ENCODE measurements at places on chromosomes 4 and X.

DNA sequence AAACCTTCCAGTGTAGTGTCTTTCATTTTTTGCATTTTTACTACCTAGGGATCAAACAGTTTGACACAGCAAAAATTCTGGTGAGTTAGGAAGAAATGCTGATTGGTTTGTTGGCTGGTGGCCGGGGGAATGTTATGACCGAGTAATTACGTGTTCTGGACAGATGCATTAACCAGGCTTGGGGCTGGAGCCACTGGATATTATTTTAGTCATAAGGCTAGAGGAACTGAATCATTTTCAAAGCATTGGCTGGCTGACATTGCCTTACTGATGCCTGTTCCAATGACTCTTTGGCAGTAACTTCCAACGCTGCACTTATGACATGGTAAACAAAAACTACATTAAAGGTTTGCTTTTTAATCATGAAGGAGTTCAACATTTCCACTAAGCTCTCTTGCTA lies 84.6 kb downstream of the FBXO8 start:
- DNase-seq: peak; percentile 39

DNA sequence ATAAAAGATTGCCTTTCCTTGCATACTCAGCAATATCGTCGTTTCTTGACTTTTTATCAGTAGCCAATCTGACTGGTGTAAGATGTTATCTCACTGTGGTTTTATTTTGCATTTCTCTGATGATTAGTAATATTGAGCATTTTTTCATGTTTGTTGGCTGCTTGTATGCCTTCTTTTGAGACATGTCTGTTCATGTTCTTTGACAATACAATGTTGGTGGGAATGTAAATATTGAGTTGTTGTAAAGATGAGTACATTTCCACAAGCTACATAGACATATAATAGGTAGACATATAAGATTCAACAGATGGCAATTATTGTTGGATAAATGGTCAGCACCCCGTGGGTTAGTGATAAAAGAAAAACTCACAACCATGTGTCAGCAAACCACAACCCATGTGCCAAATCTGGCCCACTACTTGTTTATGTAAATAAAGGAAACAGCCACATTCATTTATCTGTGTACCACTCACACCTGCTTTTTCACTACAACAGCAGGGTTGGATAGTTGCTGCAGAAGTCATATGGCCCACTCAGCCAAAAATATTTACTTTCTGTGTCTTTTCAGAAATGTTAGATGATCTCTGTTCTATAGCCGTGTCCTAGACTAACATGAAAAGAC lies 153.1 kb upstream of the VCX start:
- DNase-seq: peak; percentile 65

DNA sequence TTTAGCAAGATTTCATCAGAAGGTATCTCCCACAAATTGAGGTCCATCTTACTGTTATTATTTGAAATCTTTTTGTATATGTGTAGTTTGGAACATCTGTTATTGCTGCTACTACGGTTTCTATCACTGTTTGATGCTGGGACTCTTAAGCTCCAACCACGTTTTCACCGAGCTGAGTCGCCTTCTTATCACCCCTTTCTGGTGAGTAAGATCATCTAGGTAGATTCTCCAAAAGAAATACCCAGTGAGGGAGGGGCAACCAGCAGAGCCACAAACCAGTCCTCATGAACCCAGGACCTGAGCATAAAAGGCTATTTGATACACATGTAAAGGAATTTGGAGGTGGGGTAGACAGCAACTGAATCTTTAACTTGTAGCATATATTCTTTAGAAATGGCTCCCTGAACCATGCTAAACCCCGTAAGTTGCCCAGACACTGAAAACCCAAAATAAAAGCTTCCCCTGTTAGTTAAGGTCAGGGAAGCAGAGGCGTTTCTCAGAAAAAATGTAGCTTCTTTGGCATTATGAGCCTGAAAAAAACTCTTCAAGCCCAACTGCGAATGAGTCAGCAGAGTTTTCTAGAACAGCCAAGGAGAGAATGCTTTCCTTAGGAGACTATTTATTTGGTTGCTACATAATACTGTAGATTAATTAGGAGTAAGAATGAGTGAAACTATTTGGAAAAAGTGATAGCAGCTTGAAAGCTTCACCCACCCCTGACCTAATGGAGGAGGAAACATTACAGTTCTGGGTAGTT lies 53.8 kb upstream of the ATXN3L start:
- DNase-seq: no peak

DNA sequence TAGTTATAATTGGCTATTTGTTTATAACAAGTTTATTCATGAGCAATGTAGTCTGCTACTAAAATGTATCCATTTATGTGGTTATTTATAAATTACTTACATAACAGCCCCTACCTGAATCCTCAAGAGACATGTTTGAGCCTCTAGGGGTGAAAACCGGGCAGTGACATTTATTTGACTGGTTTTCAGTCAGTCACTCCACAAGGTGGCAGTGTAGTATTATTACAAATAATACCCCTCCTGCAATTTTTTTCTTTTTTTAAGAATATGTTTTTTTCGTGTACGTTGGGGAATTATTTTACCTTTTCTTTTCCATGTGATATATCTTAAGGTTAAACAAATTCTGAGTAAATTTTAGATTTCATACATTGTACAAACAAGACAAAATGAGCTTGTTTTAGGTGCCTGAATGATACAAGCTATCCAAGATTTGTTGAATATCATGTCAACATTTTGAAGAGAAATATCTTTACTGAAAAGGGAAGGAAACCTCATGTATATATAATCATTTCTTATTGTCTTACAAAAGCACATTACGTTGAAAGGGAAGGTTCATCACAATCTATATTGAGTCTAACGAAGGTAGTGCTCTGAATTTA lies 598.7 kb upstream of the TECRL start:
- DNase-seq: peak; percentile 52

- no peak for DNase-seq
Measured at GRCh38 chr4:109627361-109627760, 67.3 kb downstream of the MCUB start.

DNA sequence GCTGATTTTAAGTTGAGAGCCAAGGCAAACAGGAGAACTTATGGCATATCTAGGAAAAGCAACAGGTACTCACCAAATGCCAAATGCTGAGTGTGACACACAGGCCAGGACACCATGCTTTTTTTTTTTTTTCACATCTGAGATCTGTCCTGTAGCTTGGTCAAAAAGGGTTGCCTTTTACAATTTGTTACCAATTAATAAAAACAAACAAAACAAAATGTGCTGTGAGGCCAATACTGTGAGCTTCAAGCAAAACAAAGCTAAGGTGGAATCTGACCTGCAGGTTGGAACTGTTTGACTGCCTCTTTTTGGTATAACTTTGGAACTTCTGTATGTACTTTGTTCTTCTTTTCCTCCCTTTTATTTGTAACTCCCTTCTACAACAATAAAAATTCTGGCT lies 548.5 kb upstream of the IGFBP7 start:
- no peak for DNase-seq

- DNase-seq: no peak
Measured at GRCh38 chr4:186058253-186058979, 10.5 kb upstream of the TLR3 start.

- DNase-seq: peak; percentile 44
Measured at GRCh38 chr4:16227462-16227868, 1.2 kb upstream of the TAPT1 start.

- no peak for DNase-seq
Measured at GRCh38 chrX:110276778-110277177, 41.1 kb downstream of the AMMECR1 start.

GRCh38 chr4:65589331-65589730 lies 81.0 kb downstream of the EPHA5 start:
- no peak for DNase-seq

DNA sequence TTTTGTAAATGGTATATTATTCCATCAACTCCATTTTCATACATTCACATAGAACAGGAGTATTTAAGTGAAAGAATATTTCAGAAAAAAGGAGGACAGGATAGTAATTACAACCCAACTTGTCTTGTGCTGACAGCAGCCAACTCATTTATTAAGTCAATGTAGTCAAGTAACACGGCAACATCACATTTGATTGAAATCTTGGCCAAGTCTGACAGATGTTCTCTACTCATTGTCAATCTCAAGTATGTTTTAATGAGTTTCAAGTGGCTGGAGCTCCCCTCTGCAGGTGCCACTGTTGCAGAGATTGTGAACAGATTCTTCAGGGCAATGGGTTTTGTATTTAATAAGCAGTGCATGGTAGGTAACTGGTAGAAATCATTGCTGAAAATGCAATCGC lies 332.5 kb downstream of the C4orf33 start:
- no peak for DNase-seq

GRCh38 chr4:177802162-177802561 lies 359.9 kb upstream of the AGA start:
- no peak for DNase-seq

- no peak for DNase-seq
Measured at GRCh38 chr4:182897601-182898478, 19.3 kb downstream of the DCTD start.

DNA sequence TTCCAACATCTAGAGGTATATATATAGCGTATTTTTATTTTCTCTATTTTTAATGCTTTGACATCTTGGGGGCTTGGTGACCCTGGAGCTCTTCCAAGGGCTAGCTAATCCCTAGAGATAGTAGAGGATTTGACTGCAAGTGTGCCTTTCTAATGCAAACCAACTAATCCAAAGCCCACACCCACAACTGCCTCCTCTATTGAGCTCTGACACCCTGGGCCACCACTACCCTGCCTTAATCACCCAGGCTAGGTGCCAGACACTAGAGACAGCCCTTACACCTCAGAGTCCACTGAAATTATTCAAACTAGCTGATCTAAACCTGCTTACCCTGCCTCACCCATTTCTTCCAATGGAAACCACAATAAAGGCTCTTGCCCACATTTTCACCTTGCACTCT lies 69.6 kb upstream of the ATXN3L start:
- no peak for DNase-seq

GRCh38 chr4:141497627-141498026 lies 138.8 kb upstream of the IL15 start:
- DNase-seq: no peak

All from NCI-H2081 (cell line).